ENCODE measurements at places on chromosomes 3 and 15.

GRCh38 chr15:98682992-98683701 is 34.8 kb downstream of the IGF1R start:
- DNase-seq: no peak

DNA sequence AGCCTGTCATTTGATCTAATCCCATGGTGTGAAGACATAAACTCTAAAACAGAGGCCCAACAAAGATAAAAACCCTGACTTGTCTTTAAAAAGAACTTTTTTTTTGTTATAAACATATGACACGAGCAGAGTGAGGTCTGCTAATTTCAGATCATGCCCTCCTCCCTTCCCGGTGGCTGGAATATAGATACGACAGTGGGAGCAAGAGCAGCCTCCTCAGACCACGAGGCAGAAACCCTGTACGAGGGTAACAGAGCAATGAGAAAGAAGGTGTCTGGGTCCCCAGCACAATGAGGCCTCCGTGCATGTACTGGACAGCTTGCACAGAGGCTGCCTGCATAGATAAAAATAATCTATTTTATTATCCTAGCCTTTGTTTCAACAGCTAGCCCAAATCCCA is 5.8 kb downstream of the TPRA1 start:
- DNase-seq: no peak

- DNase-seq: no peak
Observed at GRCh38 chr3:141257961-141258360, 26.3 kb downstream of the PXYLP1 start.

- no peak for DNase-seq
Observed at GRCh38 chr15:99120050-99120777, 15.3 kb downstream of the SYNM start.

GRCh38 chr15:58440922-58441321 is 9.1 kb downstream of the LIPC start:
- DNase-seq: no peak

DNA sequence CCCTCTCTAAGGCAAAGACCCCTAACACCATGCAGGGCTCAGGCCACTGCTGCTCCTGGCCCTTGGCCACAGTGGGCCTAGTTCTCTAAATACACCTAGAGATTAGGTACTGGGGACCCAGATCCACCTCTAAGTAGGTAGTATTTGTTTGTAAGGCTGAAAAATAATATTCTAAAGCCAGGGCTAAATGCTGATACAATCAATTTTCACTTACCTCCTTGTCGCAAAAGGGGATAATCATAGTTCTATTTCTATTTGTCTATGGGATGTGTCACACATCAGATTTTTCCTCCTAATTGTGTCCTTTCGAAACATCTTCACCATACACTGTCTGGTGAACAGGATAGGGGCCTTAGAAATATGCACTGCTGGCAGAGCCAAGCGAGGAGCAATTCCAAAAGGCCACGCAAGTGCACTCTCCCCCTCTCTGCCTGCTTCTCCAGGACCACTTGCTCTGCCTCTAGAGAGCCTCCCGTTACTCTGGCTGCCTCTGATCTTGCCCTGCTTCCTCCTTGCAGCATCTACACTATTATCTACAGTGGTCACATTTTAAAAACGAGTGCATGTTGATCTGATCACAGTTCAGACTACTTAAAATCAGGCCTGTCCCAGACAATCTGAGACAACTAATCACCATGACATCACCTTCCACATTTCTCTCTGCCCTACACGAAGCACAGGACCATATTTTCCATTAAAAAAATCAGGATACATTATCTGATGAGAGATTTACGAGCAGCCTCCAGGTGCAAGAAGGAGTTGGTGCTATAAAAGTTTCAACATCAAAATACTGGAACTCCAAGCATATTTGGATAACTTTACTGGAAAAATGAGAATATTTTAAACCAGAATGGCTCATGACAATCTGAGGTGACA is 115.4 kb downstream of the MYLK start:
- no peak for DNase-seq

DNA sequence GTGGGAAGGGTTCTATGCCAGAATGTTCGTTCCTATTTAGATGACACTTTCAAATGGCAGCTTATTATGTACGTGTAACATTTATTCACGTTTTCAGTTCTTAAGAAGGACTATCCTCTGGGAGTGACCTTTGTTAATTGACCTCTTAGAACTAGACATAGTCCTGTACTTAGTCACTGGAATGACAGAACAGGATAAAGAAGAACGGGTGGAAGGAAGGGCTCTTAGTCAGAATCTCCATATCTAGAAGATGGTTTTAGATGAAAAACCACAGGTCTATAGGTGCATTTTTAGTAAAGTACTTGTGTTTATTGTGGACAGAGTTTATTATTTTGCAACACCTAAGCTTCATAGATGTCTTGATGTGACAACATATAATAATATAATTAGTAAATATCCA is 6.5 kb downstream of the METTL6 start:
- no peak for DNase-seq

DNA sequence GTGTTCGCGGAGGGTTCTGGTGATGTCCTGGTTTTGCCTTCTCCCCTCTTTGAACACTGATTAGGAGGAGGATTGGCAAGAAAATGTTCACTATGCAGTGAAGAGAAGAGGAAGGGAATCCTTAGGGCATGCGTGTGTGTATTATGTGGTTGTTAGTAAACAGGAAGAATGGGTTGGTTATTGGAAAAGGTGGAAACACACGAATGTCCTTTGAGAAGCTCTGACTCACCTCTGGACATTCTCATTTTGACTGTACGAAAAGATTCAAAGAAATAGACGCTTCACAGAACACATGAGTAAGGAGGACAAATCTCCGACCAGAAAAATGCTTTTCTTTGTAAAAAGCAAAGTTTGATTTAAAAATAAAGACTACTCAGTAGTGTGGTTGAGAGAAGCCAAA is 188.8 kb upstream of the PRICKLE2 start:
- no peak for DNase-seq
